Kidney epithelial cell (primary cell): ENCODE measurements at places on chromosomes 1 and 21. TPM values are rescaled to one million over a fixed set of nuclear protein-coding genes. Genes with fewer than 3 reads are reported as not detected.

Gene OPTC
- not detected in 2 replicates for total RNA-seq

Gene KRTAP19-3
- not detected in 2 replicates for total RNA-seq

Gene SLAMF9
- not detected in 2 replicates for total RNA-seq

Gene TFF2
- total RNA-seq: not detected in 2 replicates

Gene HP1BP3
- total RNA-seq: 101 and 122 TPM in 2 replicates

Gene TAS1R1
- not detected in 2 replicates for total RNA-seq

GRCh38 chr1:152836870-152837269 lies 5.8 kb upstream of the LCE6A start:
- DNase-seq: no peak

DNA sequence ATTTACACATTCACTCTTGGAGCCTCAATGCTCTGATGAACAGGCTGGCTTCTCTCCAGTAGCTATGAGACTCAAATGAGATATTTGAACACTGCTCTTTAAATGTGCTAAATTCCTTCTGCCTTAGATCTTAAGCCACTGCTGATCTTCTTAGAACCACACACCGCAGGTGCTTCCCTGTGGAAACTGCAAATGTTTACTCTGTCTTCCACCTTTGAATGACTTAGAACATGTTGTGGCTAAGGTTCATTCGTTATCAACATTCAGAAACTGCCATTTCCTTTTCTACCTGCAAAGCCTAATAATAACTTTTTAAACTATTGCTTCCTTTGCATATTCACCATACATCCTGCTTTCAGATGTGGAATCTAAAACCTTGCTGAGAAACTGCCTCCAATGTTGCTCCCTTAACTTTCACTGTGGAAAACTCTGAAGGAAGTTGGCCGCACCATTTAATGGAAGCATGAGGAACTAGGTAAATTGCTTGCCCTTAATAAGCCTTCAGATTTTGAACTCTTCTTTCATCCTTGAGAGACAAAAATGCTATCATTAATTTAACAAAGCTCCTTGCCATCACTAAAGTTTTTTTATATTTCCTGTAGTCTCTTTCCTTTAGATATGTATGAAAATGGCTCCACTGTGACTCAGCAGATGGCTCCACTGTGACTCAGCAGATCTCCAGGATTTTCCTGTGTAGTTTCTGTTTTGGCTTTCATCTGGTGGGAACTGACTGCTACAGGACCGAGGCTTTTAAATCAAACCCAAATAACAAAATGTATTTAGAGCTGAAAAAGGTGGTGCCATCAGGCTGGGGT lies 143.8 kb downstream of the TNFSF18 start:
- DNase-seq: peak; percentile 97

GRCh38 chr1:100627054-100627716 lies 89.2 kb downstream of the GPR88 start:
- DNase-seq: no peak

GRCh38 chr1:193677874-193678273 lies 491.5 kb upstream of the B3GALT2 start:
- no peak for DNase-seq

DNA sequence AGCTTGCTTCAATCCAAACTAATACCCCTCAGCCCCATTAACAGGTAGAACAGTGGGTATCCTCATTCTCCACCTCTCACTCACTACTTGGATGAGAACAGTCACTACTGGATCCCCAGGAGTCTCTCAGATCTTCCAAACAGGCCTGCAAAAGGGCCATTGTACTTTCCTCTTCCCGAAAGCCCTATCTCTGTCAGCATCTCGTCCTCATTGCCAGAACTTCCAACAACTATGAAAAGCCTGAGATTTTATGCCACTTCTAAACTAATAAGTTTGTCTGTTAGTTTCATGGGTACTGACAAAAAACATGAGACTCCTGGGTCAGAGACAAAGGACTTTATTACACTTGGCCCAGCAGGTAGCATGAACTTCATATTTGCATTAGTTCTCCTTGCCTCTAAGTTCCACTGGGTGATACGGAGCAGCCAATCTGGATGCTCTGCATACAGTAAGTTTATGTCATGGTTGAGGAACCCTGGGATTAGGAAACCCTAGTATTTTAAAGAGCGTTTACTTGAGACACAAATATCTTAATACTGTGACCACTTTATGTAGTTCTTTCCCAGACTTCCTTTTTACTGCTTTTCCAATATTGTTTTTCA lies 38.1 kb downstream of the VANGL2 start:
- DNase-seq: no peak
